Posterior cingulate gyrus (tissue), 11 donors: ENCODE measurements at places on chromosomes 6 and 20.

DNA sequence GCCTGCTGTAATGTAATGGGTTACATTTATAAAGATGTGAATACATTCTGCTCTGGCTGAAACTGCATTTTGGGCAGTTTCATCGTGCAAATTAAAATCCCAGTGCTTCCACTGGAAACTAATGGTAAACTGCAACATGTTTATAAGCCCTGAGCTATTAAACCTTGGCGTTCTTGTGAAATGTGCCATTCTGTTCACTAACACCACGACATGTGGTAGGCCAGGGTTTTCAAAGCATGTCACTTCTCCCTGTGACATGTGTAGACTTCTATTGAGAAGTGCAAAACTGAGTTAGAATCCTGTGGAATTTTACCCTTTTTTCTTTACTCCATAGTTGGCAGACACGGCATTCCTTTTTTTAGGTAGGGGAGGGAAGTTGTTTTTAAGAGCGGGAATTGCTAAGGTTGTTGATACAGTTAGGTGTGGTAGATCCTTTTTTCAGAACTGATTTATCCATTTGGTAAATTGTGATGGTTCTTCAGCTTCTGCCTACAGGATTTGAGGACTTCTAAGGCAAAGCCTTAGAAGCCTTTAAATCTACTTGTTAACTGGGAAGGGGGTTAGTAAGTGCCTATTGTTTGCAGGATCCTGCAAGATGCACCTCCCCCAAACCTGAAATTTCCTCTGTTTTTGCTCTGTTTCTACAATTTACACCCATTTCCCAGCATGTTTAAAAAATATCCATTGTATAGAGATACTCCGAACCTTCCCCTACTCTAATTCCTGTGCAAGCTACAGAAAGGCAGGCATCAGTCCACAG is 4.2 kb downstream of the SASH1 start:
- DNase-seq = no peak

DNA sequence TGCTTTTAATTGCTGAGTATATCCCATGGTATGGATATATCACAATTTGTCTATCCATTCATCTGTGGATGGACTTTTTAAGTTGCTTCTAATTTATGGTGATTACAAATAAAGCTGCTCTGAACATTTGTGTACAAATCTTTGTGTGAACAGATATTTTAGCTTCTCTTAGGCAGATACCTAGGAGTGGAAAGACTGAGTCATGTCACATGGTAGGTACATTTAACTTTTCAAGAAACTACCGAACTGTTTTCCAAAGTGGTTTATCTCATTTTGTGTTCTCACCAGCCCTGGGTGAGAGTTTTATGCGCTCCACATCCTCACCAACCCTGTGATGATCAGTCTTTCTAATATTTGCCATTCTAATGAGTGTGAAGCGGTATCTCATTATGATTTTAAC is 31.0 kb upstream of the ZNFX1 start:
- DNase-seq = no peak

DNA sequence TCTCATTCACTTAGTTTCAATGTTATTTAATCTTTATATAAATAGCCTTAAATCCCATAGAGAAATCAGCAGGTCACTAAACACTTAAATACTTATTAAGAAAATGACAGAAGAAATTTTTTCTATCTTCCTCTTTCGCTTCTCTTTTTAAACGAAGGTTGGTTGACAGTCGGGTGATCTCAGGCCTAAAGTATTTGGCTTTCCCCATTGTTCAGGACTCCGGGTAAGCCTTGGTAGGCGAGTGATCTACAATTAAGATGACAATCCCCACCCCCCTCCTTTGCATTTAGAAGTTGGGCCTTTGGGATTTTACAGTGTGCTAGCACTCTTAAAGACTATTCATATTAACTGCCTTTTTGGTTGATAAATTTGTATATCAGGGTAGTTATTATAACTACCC is 19.7 kb upstream of the UTRN start:
- no peak for DNase-seq

GRCh38 chr6:149320796-149321195 is 3.3 kb downstream of the TAB2 start:
- no peak for DNase-seq

- no peak for DNase-seq
Measured at GRCh38 chr20:59743767-59744485, 139.6 kb downstream of the PHACTR3 start.

GRCh38 chr6:136437246-136437645 is 113.0 kb downstream of the MAP7 start:
- no peak for DNase-seq

GRCh38 chr6:373031-373430 is 18.5 kb upstream of the IRF4 start:
- no peak for DNase-seq

- peak; percentile 34 for DNase-seq
Measured at GRCh38 chr6:158589366-158589765, 29.5 kb downstream of the TMEM181 start.

- peak; percentile 34 for DNase-seq
Measured at GRCh38 chr6:106739387-106739786, 110.0 kb downstream of the QRSL1 start.

DNA sequence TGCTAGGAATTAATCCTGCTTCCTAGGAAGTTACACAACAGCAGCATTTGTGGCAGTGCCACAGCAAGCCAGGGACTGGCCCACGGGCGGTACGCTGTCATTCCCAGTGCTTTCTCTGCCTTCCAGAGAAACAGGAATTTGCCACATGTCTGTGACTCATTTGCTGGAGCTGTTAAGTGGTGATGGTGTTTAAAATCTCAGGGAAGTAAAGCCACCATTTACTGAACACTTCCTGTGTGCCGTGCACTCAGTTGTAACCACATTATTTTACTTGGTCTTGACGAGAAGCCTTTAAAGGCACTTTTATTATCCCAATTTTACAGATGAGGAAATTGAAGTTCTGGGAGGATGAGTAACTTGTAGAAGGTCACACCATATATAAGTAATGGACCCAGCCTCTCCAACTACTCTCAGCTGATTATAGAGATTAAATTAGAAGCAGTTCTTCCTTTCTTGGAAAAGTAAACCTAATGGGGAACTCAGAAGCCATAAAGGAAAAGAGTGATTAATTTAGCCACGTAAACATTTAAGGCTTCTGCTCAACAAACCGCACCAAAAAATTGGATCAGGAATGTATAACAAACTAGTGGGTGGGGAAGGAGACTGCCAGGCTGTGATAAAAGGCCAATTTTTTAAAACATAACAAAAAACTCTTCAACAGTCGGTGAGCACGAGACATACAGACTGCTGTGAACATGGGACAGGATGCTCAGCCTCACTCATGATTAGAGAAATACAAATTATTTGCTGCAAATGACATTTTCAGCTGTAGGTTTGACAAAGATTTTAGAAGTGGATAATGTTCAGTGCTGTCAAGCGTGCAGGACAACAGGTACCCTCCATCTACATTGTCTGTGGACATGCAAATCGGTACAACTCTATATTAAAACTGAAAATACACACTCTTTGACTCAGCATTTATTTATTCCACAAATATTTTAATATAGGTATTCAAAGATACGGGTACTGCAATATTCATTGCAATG is 311.2 kb downstream of the NRN1 start:
- no peak for DNase-seq

DNA sequence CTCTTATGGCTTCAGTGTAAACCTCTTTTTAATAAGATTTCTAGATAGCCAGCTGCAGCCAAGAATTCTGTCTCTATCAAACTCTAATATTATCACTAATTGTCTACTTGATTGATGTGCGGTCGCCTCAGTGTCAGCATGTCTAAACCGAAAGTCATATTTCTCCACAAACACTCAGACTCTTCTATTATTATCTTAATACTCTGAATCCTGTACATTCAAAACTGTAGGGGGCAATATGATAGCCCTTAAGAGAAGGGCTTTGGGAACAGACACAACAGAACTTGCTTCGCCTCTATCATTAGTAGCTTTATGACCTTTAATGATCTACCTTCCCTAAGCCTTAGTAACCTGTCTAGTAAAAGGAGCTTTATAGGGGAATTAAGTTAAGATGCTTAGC is 379.7 kb upstream of the PTCHD4 start:
- no peak for DNase-seq

GRCh38 chr6:156515242-156515641 is 261.9 kb upstream of the ARID1B start:
- DNase-seq = no peak

GRCh38 chr6:110342759-110343158 is 15.4 kb downstream of the METTL24 start:
- DNase-seq = no peak

GRCh38 chr6:30684386-30685156 is 1.9 kb downstream of the PPP1R18 start:
- DNase-seq = no peak

DNA sequence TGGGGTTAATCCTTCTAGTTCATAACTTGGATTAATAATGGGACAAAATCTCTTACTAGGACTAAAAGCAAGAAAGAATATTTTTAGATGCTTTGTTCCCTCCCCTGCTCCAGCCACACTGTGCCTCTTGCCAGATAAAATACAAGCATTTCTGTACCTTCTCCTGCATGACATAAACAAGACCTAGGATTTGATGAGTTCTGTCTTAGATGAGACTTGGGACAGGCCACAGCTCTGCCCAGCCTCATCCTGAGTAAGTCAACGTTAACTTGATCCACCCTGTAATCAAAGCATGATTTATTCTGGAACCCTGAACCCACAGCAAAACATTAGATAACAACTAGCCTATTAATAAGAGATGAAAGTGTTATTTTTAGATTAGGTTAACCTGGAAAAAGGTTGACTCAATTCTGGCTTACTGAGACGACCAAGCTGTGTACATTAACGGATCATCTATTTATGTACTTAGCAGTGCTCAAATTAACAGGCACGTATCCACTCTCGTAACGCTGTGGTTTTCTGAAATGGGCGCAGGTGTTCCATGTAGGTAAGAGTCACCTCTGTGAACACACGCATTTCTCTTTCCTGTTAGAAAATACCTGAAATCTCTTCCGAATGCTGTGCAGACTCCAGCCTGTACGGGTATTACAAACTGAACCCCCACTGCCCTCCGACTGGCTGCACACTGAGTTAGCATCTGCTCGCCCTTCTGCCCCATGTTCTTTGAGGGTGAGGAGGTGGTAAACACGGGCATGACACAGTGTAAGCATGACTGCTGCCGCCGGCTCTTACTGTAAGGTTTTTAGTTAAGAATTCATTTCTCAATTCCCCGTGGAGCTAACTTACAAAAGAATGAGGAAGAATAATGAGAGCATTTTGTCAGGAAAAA is 132.1 kb upstream of the FOXQ1 start:
- DNase-seq = no peak

- DNase-seq = no peak
Measured at GRCh38 chr6:88626460-88626859, 337.0 kb downstream of the RNGTT start.

- no peak for DNase-seq
Measured at GRCh38 chr6:143605906-143606521, 71.8 kb upstream of the PHACTR2 start.

GRCh38 chr6:130997061-130997753 is 65.8 kb downstream of the EPB41L2 start:
- DNase-seq = no peak

GRCh38 chr6:103036846-103037245 is 1643.3 kb downstream of the GRIK2 start:
- no peak for DNase-seq

DNA sequence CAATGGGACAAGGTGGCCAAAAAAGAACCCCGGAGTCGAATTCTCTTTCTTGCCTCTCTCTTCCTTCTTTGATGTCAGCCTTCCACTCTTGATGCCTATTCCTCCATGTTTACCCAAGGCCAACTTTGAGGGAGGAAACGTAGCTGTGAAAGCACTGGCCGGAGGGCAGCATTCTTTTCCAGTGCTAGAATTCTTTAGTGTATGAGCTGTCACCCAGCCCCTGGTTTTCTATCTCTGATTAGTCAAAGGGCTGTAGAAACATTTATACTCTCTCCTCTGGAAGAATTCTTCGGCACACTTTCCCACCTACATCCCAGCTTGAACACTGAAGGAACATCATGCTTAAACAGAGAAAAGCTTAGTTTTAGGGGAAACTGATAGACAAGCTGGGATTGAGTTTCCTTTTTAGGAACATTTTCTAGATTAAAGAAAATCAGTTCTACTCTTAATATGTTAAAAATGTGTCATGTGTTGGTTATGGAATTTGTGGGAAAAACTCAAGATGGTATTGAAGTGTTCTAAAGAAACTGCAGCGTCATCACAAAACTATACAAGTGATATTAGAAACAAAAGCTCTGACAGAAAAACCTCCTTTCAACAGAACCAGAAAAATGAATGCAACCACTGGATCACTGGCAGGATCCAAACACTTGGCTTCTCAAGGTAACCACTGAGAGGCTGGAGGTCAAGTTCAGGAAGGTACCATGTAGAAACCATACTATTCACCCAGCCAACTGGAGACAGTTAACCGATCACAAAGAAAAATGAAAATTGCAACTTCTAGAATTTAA is 20.7 kb upstream of the UTRN start:
- no peak for DNase-seq

DNA sequence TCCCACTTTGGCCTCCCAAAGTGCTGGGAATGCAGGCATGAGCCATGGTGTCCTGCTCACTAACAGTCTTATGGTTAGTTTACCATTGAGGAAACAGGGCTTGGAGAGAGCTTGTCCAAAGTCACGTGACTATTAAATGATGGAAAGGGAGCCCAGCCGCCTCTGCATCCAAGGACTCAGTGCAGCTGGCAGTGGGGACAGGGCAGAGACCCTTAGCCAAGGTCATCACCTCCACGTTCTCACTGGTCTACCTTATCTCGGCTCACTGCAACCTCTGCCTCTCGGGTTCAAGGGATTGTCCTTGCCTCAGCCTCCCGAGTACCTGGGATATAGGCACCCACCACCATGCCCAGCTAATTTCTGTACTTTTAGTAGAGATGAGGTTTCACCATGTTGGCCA is 109.3 kb downstream of the SLC23A2 start:
- no peak for DNase-seq

DNA sequence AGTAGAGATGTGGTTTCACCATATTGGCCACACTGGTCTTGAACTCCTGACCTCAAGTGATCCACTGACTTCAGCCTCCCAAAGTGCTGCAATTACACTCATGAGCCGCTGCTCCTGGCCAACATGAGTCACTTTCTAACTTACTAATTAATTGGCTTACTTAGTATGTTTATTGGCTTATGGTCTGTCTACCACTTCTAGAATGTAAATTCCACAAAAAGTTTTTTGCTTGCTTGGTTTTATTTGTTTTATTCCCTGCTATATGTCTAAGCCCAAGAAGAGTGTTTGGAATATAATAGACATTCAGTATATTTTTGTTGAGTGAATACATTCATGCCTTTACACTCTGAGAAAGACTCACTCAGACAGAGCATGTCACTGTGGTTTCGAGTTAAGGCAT is 86.0 kb downstream of the SAMD3 start:
- DNase-seq = no peak
